Memory B cell (primary cell): ENCODE measurements at places on chromosomes 2 and 18.
A peak's percentile ranks its signal among the peaks of the same experiment; 100 is the strongest.

DNA sequence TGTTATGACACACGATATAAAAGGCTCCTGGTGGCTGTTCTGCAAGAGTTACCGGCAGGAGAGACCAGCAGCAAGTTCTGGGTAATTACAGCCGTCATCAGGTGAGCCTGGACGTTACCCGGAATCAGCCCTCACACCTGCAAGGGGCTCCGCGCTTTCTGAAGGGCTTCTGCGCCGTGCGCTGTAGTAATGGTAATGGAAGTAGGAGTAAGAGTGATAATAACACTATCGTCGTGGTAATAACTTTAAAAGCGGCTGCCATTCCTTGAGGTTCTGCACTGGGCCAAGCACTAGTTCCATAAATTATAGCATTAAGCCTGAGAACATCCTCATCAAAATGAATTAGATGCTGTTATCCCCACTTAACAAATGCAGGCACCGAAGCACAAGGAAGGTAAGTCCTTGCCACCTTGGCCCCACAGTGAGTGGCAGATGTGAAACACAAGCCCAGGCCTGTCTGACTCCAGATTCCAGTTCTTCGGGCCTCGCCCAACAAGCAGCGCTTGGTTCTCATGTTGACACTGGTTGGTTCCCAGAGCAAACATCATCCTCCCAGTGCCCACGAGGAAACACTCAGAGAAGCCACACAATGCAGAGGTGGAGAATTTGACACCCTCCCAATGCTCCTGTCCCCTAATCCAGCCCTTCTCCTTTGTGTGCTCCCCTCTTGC is 205.2 kb downstream of the EIPR1 start:
- DNase-seq = no peak

DNA sequence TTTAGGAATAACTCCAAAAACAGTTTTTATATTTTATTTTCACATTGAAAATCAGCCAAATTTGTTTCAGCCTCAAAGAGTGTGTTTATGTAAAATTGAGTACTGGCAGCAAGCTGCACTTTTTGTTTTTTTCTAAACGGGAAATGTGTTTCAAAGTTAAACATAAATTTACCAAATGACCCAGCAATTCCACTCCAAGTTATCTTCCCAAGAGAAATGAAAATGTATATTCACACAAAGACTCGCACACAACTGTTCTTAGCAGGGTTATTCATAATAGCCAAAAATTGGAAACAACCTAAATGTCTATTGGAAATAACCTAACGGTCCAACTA is 9.3 kb downstream of the ALPK2 start:
- DNase-seq = no peak

- DNase-seq = no peak
Observed at GRCh38 chr2:168212866-168213265, 34.5 kb downstream of the STK39 start.

- peak; percentile 59 for DNase-seq
Observed at GRCh38 chr2:28810384-28811285, at the start of gene SPDYA. Gene SPDYA (plus strand): TSS chr2:28810834. CDS start chr2:28816015, 5,181 bp downstream.

GRCh38 chr2:64367444-64368232 is 86.3 kb upstream of the LGALSL start:
- DNase-seq = no peak

DNA sequence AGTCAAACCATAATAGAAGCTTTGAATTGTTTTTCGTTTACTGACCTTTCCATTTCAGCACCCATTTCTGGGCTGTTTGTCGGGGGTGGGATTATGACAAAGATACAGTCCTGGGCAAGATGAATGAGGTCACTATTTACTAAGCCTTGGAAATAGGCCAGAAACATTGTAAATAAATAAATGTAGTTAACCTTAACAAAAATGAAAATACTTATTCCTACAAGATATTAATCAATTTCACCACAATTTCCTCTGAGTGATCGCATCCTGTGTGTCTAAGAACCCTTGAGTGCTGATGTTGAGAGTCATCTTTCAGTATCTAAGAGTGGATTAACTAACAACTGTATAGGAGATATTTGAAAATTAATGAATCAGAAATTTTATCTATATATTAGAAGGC is 14.0 kb downstream of the ITGA4 start:
- no peak for DNase-seq

DNA sequence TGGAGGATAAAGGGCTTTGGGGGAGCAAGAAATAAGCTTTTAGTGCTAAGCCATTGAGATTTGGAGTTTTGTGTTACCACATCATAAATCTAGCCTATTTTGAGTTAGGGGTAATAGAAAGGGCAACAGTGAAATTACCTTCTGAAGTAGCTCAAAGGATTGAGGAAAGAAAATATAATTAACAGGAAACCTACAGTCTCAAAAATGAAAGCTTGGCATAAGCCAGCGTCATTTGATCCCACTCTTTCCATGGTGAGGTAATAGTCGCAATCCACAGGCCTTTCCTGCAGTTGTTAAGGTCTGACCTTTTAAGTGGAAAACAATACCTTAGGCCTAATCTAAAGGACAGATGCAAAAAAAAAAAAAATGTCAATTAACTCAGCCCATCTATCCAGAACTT is 182.7 kb downstream of the UXS1 start:
- no peak for DNase-seq

GRCh38 chr2:172415865-172416183 is 11.6 kb upstream of the ITGA6 start:
- no peak for DNase-seq

DNA sequence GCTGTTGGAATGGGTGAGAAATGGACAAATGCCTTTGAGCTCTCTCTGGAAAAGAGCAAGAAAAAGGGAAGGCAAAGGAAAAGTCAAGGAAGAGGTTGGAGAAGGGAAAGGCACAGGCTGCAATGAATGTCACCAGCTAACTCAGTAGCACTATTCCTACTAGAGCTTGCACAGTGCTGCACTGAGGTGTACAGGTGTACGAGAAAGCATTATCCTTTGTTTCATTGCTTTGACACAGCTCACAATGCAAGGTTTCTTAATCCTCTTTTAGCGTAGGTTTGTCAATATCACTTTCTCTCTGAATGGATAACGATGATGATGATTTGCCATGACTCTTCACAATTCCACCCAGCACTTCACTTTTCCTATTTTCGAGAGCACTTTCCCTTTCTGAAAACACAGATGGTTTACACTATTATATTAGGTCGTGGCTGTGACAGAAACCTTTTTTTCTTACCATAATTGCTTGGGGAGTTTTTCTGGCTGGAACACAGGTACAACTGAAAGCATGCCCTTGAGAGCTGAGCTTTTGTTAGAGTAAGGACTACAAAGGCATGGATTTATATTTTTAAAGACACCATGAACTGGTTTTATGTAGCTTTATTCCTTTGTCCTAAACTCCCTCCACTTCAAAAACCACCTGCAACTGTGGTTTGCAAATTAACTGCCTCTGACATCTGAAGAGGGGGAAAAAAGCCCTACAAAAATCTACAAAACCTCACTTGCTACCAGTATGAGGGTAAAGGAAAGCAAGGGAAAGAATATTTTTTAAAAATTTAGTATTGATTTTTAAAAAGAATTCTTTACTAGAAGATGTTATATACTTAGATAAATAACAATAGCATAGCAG is 265.5 kb downstream of the TGIF1 start:
- DNase-seq = no peak

DNA sequence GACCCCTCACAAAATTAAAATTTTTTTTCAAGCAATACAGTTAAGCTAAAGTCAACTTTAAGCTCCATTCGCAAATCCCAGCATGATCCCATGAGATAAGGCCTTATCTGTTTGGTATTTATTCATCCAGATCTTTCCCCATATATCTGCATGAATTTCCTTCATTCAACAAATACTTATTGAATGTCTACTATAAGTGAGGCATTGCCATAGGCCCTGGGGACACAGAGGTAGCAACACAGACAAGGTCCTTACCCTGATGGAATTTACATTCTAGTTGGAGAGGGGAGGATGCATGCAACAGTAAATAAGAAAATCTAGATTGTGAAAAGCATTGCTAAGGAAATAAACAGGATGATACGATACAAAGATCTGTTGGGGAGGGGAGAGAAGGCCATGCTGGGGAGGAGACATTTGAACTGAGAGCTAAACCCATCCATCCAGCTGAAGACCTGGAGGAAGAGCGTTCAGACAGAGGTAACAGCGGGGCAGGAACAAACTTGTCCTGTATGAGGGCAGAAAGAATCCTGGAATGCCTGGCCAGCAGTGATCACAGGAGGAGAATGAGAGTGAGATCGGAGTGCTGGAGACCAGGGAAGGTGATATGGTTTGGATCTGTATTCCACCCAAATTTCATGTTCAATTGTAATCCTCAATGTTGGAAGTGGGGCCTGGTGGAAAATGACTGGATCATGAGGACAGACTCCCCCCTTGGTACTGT is 71.6 kb downstream of the SDC1 start:
- no peak for DNase-seq

GRCh38 chr2:120177001-120177621 is 46.1 kb downstream of the TMEM185B start:
- DNase-seq = peak; percentile 83

- no peak for DNase-seq
Observed at GRCh38 chr2:18104595-18105224, 226.2 kb downstream of the KCNS3 start.

- no peak for DNase-seq
Observed at GRCh38 chr2:164725542-164725941, 104.3 kb upstream of the GRB14 start.

DNA sequence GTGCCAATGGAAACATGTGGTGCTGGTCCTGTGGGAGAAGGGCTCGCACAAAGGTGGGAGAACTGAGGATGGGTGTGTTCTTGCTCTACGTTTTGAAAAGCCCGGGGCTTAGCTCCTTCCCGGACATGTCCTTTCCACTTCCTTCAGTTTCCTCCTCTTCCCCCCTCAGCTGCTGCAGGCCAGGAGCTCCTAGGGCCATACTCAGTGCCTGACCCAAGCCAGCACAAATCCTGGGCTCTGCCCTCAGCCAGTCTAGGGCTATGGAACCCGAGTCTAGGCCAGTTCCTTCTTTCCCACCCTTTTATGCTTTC is 1.4 kb upstream of the SIX2 start:
- DNase-seq = no peak

DNA sequence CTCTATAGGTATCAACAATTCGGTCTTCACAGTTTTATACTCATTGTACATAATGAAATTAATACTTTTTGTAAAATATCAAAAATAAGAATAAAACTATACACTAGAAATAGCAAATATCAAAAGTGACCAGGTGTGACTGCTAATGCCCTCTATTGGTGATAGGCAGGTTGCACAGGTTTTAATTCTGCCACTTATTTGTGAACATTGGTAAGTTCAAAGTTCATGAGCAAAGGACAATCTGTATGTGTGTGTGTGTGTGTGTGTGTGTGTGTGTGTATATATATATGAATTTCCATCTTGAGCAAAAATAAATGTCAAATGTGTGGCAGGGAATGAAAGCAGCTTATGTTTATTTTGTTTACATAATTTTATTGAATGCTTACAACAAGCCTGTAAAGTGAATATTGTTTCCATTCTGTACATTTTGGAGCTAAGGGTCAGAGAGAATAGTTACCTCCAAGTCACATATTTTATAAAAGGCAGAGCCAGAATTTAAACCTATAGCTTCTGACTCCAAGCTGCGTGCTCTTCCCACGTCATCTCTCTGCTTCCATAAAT is 537.4 kb downstream of the CPS1 start:
- DNase-seq = no peak

DNA sequence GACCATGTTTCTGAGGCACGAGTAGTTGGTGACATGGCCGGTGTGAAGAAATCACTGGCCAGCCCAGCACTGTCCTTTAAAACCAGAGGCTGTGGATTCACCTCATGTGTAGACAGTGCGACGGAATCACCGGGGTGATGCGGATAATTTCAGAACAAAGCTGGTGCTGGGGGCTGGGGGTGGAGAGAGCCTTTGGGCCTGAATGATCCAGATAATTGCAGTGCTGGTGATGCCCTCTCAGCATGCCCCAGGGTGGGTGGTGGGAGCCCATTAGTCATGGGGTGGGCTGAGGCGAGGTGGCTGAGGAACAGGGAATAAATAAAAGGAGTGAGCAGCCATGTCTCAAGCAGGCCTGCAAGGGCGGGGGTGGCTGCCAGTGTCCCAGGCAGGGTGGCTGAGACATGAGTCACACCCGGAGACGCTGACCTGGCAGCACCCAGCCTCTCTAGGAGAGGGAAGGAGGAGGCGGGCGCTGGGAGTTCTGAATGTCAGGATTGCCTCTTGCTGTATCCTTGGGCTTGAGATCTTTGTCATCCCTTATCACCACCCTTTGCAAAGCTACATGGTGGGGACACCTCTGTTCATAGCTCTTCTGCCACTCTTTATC is 151.1 kb upstream of the MSH6 start:
- no peak for DNase-seq

DNA sequence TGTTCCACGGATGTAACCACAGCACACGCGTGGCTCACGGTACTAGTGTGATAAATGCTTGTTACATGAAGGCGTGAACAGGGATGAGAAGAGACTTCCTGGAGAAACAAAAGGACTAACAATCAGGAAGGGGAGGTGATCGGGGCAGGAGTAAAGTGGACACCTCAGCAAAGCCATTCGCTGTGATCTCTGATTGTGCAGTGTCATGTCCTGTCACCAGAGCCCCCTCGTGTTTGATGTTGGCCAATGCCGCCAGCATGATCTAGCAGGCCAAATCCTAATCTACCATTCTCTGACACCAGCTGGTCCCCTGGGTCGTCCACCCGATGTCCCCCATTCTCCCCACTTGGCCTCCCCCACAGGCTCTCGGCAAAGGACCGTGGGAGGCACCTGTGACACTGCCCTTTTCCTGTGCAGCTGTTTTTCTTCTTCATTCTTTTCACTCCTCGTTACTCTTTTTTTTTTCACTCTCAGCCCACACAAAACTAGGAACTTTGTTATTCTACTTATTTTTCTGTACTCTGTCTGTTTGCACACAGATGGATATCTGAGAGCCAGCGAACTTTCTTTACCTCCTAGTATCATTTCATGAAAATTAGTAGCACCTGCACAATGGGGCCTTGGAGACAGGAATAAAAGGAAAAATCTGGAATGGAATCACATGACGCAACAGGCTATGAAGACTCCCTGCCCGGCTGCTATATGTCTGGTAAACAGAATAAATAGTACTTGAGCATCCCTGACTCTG is 146.8 kb downstream of the TGIF1 start:
- DNase-seq = peak; percentile 49

- DNase-seq = no peak
Observed at GRCh38 chr2:137747509-137747908, 216.8 kb upstream of the HNMT start.

DNA sequence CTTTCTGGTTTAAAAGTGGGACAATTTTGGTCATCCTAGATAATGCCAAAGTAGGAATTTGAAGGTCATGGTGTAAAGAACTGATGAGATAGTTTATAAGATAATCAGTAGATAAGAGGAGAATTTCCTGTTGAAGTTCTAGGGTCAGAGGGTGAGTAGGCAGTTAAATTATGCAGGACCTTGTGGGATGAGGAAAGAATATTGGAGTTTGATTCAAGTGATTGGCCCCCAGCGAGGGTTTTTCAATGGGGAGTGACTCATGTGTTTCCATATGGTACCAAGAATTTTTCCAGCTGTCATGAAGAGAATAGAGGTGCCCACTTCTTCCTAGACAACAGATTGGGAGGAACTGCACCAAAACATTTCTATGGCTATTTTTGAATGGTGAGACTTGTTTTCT is 940.2 kb upstream of the ZEB2 start:
- DNase-seq = no peak

- DNase-seq = no peak
Observed at GRCh38 chr2:11697103-11697871, 27.3 kb upstream of the NTSR2 start.
